ENCODE measurements at places on chromosomes 1 and 21.
A peak's percentile ranks its signal among the peaks of the same experiment; 100 is the strongest.

GRCh38 chr1:70156529-70157120, 48.8 kb downstream of the LRRC40 start:
- peak; percentile 54 for DNase-seq

DNA sequence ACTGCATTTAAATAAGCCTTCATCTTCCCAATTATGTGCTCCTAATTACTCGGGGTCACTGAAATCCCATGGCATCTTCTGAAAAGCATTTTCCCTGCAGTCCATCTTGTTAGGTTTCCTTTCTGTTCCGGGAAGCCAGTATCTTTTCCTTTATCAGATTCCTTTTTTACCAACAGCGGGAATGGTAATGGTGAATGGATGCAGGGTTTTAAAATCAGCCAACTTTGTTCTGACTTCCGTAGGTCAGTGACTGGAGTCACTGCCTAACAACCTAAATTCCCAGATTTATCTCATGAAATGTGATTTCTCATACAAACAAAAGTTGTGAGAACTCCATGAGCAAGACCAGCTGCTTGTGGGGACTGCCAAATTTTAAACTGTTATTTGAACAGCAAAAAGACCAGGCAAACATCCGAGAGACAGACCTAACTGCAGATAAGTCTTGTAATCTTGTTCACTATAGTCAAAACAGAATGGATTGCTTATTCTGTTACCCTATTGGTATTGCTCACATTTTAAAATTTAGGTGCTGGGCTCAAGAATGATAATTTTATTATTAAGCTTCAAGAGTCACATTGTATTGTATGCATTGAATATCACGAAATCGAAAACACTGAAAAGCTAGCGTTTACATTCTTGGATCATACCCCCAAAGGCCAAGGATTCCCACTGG, 1.2 kb upstream of the RWDD3 start:
- peak; percentile 23 for DNase-seq

- no peak for DNase-seq
Observed at GRCh38 chr1:143665606-143666005, 306.2 kb downstream of the FAM72C start.

- DNase-seq = peak; percentile 54
Observed at GRCh38 chr1:172089768-172090510, 248.6 kb downstream of the DNM3 start.

GRCh38 chr21:33259428-33259827, 6.7 kb upstream of the IL10RB start:
- DNase-seq = peak; percentile 26

GRCh38 chr1:167587342-167587741, 33.8 kb upstream of the CREG1 start:
- DNase-seq = no peak

GRCh38 chr1:71967670-71968069, 314.7 kb downstream of the NEGR1 start:
- no peak for DNase-seq

- DNase-seq = no peak
Observed at GRCh38 chr1:198064181-198064580, 92.6 kb upstream of the NEK7 start.

DNA sequence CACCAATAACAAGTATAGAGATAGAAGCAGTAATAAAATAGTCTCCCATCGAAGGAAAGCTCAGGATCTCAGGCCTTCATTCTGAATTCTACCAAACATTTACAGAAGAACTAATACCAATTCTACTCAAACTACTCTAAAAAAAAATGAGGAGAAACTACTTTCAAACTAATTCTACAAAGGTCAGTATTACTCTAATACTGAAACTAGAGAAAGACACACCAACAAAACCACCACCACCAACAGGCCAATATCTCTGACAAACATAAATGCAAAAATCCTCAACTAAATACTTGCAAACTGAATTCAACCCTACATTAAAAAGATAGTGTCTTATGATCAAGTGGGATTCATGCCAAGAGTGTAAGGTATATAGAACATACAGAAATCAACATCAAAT, 1078.4 kb downstream of the KCNT2 start:
- no peak for DNase-seq

DNA sequence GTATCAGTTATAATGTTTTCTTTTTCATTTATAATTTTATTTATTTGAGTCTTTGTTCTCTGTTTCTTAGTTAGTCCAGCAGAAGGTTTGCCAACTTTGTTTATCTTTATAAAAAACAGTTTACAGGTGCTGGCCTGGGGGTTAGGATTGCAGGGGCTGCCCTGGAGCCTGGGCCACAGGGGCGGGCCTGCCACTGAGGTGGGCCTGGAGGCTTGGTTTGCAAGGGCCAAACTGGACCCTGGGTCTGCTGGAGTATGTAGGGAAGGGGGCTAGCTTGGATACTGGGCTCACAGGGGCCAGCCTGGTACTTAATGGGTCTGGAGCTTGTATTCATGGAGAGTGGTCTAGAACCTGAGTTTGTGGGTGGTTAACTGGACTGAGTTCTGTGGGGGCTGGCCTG, 789.9 kb upstream of the ADGRL4 start:
- no peak for DNase-seq

DNA sequence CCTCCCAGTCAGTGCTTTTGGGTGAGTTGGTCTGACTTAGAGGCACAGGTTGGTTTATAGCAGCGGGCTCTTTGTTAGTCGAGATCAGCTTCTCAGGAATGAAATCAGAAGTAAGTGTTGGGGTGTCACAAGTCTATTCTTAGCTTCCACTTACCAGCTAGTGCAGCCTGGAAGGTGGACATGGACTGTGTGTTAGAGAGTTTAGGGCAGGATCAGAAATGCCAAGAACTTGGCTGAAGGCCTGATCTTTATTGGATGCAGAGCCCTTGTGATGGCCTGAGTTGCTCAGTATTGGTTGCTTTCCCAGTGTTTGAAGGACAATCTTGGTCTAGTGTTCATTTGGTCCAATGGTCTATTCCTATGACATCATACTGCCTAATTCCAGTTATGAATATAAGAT, 377.0 kb upstream of the USP24 start:
- DNase-seq = no peak

DNA sequence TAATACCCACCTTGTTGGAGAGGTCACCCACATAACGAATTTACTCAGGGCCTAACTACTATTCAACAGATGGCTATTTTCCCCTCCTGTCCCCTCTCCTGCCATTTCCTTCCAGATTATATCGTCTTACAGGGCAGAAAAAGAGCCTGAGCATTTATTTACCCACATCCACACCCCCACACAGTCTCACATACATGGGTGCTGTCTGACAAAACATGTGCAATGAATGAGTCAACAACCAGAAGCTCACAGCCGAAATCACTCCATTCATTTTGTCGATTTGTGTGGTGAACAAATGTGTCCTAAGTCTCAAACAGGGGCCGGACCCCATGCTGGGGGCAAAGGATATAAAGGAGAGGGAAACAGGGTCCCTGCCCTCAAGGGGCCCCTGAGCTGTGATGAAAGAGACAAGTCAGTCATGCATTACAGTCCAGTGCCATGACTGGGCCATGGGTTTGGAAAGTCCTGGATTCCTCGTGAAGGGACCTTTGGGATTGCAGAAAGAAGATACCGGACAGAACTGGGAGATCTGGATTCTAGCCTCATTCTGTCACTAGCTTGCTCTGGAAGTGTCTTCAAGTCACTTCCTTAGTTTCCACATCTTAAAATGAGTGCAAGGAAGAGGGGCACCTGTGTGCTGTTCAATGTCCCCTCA, 16.4 kb upstream of the ZNF683 start:
- DNase-seq = no peak

DNA sequence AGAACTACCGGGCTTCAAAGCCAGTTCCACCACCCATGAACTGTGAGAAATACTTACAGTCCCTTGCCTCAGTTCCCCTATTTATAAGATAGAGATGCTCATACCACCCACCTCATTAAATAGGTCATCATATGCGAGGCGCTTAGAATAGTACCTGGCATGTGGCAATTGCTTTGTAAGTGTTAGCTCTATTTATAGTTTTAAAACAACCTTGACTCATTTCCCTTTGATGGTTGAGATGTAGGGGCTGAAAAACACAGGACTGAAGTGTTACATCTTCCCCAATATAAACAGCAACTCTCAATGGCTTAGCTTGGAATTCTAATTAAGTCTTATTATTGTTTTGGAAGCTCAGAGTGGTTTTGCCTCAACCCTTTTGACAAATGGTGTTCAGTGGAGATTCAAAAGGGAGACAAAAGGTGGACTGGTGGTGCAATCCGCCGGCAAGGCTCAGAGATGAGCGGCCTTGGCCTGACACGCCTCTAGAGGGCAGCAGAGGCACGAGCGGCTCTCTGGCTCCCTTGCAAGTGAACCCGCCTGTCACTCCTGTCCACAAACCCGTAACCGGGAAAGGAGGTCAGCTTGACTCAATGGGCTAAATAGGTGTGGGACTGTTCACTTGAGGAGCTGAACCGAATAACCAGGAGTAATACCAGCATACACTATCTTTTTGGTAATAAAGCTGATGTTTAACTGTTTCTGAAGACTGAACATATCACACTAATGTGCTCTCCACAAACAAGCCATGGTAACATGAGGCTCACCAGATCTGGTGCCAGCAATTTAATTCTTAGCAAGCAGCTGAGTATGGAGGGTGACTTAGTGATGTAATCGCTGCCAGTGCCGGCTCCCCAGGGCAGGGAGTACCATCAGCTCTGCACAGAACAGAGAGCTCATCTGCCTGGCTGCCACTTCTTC, 19.5 kb upstream of the SMYD2 start:
- DNase-seq = peak; percentile 72

GRCh38 chr1:31127266-31127665, 61.7 kb upstream of the PUM1 start:
- DNase-seq = no peak

- DNase-seq = no peak
Observed at GRCh38 chr1:186089940-186090339, 285.1 kb downstream of the TPR start.

- no peak for DNase-seq
Observed at GRCh38 chr1:228362141-228362883, 44.3 kb downstream of the TRIM11 start.

All from LHCN-M2 (cell line).